ENCODE measurements at places on chromosomes 12 and 14.

DNA sequence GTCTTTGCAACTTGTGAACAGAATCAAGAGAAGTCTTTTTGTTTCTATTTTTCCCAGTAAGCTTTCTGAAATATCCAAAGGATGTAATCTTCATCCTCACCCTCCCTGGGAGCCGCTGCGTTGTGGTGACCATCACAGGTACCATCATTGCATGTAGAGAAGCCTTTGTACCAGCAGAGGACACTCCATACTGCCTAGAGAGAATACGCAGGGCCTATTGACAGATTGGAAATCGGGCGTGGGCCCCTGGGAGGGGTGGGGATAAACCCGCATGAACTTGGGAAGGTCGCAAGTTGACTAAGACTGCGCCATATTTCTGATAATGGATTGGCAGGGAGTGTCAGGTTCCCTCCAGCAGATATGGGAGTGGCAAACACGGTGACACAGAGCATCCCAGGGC, 12.7 kb downstream of the KRT1 start:
- no peak for DNase-seq

DNA sequence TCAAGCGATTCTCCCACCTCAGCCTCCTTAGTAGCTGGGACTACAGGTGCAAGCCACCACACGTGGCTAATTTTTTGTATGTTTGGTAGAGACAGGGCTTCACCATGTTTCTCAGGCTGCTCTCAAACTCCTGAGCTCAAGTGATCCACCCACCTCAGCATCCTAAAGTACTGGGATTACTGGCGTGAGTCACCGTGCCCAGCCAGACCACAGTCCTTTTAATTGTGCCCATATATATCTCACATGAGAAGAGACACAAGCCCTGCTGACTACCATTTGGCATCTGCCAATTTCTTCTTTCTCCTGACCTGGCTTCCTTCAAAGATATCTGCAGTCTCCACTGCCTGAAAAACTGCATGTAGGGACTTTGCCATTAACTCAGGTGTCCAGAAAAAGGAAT, 142.5 kb downstream of the DPY19L2 start:
- DNase-seq, result no peak

GRCh38 chr14:69268763-69269162, 8.8 kb downstream of the GALNT16 start:
- DNase-seq, result no peak

GRCh38 chr14:85125291-85125670, 404.7 kb upstream of the FLRT2 start:
- DNase-seq, result no peak

GRCh38 chr12:115213538-115214016, 529.6 kb upstream of the TBX3 start:
- DNase-seq, result no peak

Data from NCI-H524 treated with DMSO at 0.1 percent for 48 hours (cell line).